Subcutaneous preadipocyte (primary cell): ENCODE measurements at places on chromosomes 11 and 22. TPM values are rescaled to one million over a fixed set of nuclear protein-coding genes. Genes with fewer than 3 reads are reported as not detected.

ANO5 gene
- total RNA-seq = not detected in 2 replicates

KRTAP5-10 gene
- not detected in 2 replicates for total RNA-seq

AMOTL1 gene
- 27.2 and 36.2 TPM in 2 replicates for total RNA-seq

TLCD5 gene
- total RNA-seq = 7.2 and 10.7 TPM in 2 replicates

GGTLC3 gene
- total RNA-seq = not detected in 2 replicates

LRRN4CL gene
- 16.4 and 38.2 TPM in 2 replicates for total RNA-seq
